ENCODE measurements at places on chromosomes 6 and 20.

DNA sequence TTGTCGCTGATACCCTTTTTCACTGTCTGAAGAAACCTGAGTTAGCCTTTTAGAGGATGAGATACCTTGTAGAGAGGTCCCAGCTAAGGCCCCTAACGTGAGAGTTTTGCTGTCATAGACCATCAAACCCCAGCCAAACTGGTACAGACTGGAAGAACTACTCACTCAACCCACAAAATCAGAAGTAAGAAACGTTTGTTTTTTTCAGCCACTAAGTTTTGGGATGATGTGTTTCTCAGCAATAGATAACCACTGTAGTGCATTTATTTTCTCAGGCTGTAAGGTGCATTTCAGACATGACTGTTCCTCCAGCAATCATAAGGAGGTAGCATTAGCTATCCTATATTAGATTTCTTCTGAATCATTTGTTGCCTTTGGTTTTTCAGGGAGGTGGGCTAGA, 407.3 kb upstream of the FLRT3 start:
- DNase-seq, result no peak

GRCh38 chr6:136150961-136151360, 99.2 kb downstream of the MTFR2 start:
- no peak for DNase-seq

GRCh38 chr6:30885999-30886896, 1.9 kb downstream of the DDR1 start:
- DNase-seq, result no peak

DNA sequence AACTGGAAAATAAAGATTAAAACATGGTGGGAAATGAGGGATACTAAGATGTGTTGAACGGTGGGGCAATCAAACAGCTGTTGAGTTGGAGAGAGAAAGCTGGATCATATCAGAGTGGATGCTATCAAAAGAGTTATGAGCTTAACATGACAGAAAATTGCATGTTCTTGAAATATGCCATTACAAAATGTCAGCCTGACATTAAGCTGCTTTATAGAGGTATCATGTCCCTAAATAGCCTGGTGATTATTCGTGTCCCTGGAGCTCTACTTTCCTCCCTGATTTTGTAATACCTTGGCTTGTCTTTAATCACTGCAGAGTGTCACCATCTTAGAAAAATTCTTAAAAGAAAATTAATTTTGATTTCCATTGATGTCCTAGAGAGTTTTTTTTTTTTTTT, 223.1 kb downstream of the PHF3 start:
- no peak for DNase-seq

GRCh38 chr6:74451953-74452352, 753.9 kb downstream of the COL12A1 start:
- DNase-seq, result no peak

GRCh38 chr6:5367510-5367909, 106.2 kb downstream of the FARS2 start:
- no peak for DNase-seq

DNA sequence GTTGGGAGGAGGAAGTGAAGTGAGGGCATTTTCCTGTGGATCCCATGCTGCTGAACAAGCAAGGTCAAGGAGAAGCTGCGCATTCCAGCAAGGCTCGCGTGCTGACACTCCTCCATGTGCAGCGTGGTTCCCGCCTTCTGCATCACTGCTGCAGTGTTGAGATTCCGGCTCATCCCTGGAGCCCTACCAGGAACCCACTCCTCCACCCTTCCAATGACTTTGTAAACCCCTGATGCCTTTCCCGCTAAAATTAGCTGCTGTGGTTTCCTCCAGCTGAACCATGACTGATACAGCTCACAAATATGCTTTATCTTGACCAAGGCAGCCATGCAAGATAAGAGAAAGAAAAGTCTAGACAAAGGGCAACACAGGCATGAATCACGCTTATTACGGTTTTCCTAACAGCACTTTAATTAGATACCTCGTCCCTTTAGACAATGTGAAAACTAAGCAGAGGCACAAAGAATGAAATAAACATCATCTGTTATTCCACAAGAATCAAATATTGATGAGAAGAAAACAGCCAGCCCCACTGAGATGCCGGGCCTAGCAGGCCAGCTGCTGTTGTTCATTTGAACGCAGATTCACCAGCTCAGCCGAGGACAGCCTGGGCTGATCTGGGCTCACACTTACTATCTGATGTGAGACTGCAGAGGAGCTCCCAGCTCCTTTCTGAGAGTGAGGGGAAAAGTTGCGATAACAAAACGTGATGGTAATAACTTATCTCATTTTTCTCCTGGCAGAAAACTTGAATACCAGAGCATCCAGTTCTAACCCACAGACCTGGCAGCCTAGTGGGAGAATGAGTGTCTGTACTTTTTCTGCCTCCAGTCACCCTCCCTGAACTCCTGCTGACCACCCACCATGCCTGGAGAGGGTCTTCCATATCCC, 14.2 kb upstream of the BNIP5 start:
- no peak for DNase-seq

DNA sequence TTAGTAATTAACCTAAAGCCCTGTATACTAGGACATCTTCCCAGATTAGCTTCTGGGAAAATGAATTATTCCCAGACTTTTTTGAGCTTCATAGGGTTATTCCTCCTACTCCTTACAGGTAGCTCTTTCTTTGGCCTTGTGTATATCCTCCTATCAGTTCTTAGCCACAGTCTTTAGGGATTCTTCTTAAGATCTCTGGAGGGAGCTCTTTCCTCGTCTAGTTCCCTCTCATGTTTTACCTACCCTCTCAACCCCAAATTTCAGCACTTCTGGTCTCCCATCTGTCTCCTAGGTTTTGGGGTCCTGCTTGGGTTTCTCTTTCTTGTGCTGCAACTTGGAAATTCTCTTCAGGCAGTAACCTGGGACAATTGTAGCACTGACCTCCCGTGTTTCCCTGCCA, 46.4 kb upstream of the SLC35B3 start:
- no peak for DNase-seq

DNA sequence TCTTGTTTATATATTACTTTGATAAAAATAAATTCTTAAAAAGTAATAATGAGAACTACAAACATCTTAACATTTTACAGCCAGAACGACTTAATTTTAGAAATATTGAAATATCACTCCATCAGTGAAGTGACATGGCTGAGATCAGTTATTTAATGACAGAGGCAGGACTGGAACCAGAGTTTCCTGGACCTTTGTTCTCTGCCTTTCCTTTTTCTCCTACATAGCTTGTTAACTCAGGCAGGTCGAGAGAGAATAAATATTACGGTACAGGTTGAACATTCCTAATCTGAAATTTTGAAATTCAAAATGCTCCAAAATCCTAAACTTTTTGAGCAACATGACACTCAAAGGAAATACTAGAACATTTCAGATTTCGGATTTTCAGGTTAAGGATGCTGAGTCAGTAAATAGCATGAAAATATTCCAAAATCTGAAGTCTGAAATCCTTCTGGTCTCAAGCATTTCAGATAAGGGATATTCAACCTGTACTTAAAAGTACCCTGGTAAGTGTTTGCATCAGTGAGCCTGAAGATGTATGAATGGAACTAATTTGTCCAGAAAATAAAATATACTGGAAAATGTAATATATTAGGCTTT, 6.5 kb downstream of the TMEM170B start:
- DNase-seq, result no peak

- no peak for DNase-seq
Measured at GRCh38 chr6:38179300-38179699, 359.8 kb downstream of the ZFAND3 start.

DNA sequence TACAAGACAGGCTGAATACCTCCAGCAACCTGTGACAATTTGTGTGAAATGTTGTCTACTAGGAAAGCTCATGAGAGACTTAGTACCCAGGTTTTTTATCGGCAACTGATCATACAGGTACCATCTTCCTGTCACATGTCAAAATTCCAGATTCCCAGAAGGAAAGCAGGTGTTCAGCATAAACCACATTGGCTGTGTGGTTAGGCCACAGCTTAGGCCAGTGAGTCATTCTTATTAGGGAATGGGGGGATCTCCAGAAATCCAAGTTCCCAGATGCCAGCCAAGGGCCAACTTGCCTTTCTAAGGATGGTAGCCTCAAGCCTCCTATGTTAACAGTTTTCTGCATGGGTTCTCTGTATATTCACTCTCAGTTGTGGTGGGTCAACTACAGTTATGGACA, 65.9 kb downstream of the FAM184A start:
- DNase-seq, result no peak

- no peak for DNase-seq
Measured at GRCh38 chr20:43844778-43845614, 69.7 kb upstream of the TOX2 start.

Data from activated CD4-positive, alpha-beta T cell treated with anti-CD3 and anti-CD28 coated beads for 24 hours (primary cell).